NCI-H1105 (cell line): ENCODE measurements at places on chromosomes 4 and X.

DNA sequence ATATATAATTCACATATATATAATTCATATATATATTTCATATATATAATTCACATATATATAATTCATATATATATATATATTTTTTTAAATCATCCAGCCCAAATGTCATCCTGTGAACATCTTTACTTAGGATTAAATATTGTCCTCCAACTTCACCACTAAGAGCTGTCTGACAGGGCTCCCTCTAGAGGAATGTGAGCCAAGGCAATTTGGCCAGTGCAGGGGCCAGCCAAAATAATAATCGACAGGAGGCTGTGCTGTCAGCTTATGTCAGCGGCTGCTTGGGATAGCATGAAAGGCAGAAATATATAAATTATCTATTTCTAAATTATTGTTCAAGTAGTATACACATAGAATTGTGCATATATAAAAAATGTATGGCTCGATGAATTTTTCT, 29.5 kb downstream of the EGFL6 start:
- no peak for DNase-seq

DNA sequence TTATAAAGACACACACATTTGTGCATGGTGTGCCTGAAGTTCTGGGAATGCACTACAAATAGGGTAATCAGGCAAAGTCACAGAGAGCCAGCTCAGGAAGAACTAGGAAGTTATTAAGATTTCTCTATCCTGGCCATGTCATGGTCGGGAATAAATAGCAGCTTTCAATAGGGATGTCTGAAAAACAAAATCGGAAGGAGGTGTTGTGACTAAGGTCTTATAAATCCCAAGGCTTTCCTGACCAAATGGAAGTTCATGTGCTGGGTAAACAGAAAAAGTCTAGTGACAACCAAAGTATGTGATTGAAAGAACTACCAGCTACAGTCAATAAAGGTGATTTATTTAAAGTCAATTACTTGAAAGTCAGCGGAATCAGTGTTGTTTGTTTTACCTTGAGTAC, 262.5 kb upstream of the HS3ST1 start:
- no peak for DNase-seq

DNA sequence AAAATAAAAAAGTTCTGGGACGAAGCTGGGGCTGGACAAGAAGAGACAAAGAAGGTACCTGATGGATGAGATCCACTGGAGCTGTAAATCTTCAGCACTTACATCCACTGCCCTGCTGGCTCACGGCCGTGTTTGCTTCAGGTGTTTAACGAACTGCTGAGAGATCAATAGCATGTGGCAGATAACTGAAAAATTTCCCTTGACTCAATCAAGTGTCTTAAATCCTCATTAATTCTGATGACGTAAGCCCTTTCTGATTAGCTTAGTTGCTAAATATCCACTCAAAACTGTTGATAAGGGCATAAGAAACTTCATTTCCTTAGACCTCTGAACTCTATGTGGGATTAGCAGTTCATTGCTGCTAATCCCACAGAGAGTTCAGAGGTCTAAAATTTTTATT, 354.2 kb upstream of the HS3ST1 start:
- no peak for DNase-seq

DNA sequence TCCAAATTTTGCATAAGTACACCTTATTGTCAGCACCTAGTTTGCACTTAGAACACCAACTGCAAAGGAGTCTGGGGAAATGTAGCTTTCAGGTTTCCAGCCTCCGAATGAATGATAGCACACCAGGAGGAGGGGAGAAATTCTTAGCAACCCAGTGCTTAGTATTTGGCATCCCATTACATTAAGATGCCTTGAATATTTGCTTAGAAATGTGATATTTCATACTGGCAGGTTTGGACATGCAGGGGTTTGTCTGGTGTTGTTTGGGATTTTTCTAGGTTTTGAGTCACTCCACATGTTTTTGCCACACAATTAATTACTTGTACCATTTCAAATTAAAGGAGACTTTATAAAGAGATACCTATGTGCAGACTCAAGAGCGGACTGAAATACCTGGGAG, 60.3 kb upstream of the CAMK2D start:
- no peak for DNase-seq

DNA sequence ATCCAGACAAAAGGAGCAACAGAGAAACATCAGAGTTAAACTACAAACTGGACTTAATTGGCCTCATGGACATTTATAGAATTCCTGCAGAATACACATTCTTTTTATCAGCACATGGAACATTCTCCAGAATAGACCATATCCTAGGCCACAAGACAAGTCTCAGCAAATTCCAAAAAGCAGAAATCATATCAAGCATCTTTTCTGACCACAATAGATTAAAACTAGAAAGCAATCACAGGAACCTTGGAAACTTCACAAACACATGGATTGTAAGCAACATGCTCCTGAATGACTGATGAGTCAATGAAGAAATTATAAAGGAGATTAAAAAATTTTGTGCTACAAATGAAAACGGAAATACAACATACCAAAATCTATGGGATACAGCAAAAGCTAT, 526.7 kb downstream of the PCDH7 start:
- no peak for DNase-seq

GRCh38 chr4:117811731-117812130, 222.6 kb upstream of the NDST3 start:
- no peak for DNase-seq

GRCh38 chr4:126843492-126844067, 789.2 kb upstream of the INTU start:
- DNase-seq: no peak

DNA sequence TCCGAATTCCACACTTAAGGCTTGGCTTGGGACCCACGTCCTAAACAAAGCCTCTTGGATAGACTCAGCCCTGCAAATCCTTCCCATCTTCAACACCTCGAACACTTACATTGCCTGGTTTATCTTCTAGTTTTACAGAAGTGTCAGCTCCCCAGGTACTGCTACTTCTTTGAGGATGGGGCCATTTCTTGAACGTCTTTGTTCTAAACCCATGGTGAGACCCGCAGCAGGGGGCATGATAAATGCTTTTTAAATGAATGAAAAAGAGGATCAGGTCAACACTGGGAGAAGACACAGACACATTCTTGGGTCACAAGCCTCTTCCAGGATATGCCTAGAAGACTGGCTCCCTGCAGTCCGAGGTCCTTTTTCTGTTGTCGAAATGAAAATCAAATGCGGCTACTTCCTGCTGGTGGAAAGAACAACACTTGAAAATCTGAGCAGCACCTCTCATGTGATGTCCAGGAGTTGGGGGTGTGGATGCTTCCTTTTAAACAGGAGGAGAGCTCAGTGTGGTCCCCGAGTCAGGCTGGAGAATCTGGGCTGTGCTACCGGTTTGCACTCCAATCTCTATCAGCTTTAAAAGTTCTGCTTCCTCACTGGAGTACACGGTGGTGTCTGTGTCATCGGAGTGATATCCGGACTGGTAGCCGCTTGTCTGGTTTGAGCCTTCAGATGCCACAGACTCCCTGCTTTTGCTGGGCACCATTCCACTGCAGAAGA, 45.8 kb downstream of the KDR start:
- no peak for DNase-seq

DNA sequence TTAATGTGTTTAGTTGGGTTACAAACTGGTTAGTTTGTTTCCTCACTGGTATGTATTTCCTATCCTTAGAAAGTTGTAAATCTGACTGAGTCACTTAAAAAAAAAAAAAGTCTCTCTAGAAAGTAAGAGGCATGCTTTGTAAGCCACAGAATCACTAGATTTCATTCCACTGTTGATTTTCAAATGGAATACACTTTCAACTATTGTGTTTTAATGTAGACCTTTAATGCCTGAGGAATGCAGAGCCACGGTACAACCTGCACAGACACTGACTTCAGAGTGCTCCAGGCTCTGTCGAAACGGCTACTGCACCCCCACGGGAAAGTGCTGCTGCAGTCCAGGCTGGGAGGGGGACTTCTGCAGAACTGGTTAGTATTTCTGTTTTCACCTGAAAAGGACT, 88.6 kb downstream of the HHIP start:
- no peak for DNase-seq

GRCh38 chr4:102139932-102140331, 205.3 kb downstream of the SLC39A8 start:
- DNase-seq: no peak

GRCh38 chrX:138408101-138408500, 303.4 kb downstream of the FGF13 start:
- DNase-seq: no peak

GRCh38 chr4:24644983-24645764, 60.8 kb upstream of the DHX15 start:
- DNase-seq: no peak

DNA sequence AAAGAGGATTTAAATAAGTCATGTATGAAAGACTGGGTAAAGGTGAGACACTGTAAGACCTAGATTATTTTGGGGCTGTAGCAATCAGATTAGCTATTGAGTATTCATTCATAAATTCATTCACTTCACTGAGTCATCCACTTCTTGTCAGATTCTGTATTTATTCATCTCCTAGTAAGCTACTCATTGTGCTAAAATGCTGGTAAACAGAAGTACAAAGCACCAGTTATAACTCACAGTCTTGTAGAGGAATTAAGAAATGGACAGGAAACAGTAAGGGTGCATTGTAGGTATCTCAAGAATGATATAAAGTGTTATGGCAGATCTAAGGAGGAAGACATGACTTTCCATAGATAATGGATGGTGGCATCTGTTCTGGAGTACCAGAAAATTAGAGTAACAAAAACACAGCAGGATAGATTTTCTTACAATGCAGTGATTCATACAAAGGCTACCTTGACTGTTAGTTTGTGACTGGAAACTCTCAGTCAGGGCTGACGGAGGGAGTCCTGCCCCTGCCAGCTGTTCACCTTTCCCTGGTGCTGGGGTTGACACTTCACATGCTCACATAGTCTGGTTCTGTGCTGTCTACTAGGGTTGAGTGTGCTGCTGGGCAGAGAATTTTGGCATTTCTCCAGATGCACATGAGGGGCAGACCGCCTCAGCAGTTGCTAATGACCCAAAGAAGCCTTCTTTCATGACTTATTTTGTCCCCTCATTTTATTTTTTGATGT, 26.5 kb upstream of the HAND2 start:
- no peak for DNase-seq

- DNase-seq: no peak
Measured at GRCh38 chr4:16722416-16722815, 176.0 kb downstream of the LDB2 start.

GRCh38 chr4:77820649-77821561, 1.7 kb upstream of the CNOT6L start:
- peak; percentile 4 for DNase-seq

DNA sequence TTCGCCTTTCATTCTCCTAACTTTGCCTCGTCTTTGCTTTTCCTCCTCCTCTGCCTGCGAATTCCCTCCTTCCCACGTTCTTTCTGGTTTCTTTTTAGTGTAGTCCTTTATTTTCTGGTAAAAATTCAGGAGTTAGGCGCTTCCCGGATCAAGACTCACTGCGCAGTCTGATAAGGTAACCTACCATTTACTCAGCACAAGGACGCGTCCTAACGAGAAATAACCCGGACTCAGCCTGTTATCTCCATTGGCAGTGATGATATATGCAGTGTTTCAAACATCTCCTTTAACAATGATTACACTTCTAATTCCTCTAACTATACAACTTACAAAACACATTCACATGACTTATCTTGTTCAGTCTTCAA, 357 bp upstream of the ETNPPL start:
- DNase-seq: no peak

DNA sequence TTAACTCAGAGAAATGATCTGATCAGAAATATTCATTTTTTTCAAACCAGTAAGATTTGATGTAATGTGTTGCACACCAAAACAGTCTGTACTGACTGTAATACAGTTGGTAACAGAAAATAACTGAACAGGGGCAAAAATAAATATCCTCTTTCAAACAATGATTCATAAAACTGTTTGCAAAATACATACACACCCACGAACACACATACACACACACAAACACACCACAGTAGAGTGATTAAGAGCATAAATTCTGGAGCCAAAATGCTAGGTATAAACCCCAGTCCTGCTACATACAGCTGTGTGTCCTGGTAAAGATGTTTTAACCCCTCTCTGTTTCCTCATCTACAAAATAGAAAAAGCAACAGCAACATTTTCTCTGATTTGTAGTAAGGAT, 376.6 kb downstream of the PDGFC start:
- DNase-seq: no peak

DNA sequence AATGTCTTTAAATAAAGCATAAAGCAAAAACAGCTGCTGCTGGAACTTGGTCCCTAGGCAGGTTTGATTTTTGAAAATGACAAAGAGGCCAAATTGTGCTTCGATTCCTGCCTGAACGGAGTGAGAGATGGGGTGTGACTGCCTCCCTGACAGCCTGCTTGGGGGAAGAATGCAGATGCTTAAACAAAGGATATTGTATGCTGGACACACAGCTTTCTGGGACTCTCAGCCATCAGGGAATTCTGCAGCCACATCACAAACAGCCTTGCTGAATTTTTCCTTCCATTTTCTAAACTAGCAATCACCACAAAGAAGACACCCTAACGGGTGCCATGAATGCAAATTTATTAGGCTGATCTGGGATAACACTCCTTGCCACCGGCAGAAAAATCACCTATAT, 83.9 kb upstream of the CPEB2 start:
- no peak for DNase-seq

DNA sequence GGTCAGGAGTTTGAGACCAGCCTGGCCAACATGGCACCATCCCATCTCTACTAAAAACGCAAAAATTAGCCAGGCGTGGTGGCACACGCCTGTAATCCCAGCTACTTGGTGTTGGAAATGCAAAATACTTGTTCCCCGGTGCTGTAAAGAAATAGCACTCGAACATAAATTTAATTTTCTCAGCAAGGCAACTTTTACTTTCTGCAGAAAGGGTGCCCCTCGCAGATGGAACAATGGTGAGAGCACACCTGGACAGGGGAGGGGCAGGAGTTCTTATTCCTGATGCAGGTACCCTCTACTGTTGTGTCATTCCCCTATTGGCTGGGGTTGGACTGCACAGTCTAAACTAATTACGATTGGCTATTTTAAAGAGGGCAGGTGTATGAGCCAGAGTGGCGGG, 139.7 kb downstream of the FHIP1A start:
- DNase-seq: no peak

DNA sequence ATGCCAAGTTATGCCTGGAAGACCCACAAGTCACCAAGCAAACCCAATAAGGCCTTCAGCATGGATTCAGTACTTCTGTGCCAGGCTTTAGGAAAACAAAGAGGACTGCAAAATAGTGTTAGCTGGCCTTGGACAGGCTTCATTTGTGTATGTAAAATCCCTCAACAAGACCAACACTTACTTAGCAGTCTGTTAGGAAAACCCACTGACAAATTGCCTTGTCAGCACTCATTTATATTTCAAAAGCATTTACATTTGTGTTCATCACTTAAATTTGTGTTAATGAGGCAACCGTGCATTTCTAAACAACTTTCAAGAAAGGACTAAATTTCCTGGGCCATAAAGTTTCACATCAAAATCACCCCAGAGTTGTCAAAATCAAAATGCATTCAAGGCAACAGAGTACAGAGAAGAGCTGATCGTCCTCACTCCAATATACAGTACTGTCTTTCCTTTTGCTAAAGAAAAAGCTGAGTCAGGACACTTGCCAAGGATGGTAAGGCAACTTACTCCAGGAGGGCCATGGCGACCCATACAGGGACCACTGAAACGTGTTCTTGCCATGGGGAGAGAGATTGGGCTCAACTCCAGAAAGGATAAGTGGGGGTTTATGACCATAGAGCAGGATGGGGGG, 1.6 kb downstream of the S100G start:
- DNase-seq: no peak
